ENCODE measurements at places on chromosomes 3 and 15. TPM values are rescaled to one million over a fixed set of nuclear protein-coding genes. Genes with fewer than 3 reads are reported as not detected.

DNA sequence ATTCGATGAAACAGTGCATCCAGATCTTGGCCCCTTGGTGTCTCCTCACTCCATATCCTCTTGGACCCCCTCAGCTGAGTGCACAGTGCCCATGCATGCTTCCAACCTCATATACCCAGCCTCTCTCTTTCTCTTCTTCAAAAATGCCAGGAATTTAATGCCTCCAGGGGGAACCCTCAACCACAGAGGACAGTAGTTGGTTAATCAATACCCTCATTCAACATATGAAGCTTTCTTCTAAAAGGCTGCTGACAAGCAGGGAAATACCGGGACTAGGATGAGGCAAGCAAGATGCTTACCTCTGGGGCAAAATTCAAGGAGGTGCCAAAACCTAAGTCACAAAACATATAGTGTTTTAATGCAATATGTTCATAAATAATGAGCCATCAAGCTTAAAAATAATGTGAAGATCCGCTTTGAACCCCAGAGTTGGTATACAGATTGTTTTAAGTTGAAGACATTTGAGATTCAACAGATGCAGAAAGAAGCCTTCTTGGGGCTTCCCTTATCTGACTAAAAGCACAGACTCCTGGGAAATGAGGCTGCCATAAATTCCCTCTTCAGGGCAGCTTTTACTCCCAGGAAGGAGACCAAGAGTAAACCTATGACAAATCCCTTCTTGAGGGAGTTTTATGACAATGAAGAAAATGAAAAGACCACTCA, 48.2 kb upstream of the FHIT start:
- DNase-seq, result no peak

DNA sequence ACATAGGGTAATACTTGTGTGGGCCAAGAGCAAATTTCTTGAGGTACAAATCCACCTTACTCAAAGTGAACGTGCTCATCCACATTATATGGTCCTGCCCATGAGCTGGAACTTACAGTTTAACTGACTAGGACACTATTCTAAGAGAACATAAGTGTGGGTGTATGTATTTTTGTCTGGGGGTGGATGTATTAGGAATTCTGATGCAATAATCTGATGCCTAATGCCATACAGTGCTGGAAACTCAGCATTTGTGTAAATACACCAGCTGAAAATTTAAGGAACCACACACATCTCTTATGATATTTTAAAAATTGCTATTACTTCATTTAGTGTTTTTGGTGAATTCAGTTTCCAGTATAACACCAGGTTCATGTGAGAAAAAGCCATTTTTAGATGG, 1350.7 kb downstream of the ZPLD1 start:
- DNase-seq, result no peak

DNA sequence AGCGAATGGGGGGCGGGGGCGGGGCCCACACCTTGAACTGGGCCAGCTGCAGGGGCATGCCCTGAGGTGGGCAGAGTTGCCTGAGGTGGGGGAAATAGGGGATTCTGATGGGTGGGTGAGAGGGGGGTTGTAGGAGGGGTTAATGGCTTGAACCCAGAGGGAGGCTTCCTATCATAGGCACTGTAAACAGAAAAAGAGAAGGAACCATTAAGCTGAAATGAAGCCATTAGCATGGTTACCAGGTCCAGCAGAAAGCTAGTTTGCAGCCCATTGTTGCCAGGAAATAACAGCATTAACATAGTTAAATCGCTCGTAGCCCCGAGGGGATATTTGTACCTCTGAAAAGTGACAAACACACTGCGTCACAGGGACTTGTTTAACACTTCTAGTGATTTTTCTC, 29.0 kb downstream of the ETV5 start:
- DNase-seq, result no peak

Gene CLDN18
- total RNA-seq, result not detected

DNA sequence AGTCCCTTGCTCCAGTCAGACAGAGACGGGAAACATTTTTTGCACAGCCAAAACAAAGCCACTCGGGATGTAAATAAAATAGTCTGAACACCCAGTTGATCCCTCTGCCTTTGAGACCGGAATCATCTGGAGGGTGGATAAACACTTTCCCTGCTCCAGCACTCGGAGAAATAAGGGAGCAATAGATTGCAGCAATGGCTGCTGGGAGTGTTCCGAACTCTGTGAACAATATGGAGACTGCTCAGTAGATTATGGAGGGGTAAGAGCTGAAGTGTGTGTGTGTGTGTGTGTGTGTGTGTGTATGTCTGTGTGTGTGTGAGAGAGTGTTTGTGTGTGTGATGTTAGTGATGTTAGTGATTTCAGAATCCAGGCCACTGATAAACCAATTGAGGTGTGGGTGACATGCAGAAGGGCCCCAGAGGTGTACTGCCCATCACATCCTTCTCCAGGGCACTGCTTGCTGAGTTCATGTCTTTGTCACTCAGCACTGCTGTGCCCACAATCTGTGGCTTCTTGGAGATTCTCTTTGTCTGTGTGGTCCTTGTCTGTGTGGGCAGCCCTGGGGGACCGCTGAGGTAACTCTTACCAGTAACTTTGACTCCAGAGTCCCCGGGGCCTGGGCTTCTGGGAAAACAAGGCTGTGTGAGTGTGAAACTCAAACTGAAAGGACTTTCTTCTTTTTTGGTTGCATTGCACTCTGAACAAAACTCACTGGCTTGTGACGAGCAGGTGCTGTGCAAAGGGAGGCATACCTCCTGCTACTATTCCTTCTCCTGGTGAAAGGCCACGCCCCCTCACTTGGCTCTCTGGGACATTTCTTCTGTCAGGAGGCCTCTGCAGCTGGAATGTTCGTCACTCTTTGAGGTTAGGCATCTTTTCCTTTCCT, 23.0 kb downstream of the CRYGS start:
- no peak for DNase-seq

DNA sequence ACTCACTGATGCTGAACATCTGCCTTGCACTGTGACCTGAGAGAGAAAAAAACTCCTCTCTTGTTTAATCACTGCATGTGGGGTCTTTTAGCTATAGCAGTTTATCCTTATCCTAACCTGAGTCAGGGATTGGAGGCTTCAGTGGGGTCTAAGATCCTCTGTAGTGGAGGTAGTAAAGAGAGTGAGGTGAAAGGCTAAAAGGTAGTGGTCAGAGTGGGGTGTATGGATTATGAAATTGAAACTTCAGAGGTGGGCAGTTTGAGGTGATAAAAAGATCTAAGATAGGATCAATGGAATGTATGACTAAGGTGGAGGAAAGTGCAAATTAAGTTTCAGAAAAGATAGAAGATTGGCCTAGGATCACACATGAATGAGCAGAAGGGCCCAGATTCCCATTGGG, 36.5 kb downstream of the DET1 start:
- no peak for DNase-seq

DNA sequence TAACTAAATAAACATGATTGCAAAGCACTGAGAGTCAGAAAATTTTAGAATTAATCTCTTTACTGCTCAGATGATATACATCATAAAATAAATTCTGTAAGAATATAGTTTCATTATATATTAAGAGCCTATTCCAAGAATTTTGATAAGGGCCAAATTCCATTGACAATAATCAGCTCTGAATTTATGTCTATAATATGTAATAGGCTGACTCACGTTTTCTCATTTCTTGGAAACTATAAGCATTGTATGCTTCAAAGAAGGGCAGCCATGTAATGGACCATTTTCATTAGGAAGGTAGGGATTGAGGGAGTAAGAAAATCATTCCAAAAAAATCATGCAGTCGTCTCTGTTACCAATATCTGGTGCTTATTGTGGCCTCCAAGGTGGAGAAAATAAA, 315.9 kb downstream of the ZIC4 start:
- no peak for DNase-seq

Measured in G401 (cell line).